ENCODE measurements at places on chromosomes 16 and 17.
A peak's percentile ranks its signal among the peaks of the same experiment; 100 is the strongest.

DNA sequence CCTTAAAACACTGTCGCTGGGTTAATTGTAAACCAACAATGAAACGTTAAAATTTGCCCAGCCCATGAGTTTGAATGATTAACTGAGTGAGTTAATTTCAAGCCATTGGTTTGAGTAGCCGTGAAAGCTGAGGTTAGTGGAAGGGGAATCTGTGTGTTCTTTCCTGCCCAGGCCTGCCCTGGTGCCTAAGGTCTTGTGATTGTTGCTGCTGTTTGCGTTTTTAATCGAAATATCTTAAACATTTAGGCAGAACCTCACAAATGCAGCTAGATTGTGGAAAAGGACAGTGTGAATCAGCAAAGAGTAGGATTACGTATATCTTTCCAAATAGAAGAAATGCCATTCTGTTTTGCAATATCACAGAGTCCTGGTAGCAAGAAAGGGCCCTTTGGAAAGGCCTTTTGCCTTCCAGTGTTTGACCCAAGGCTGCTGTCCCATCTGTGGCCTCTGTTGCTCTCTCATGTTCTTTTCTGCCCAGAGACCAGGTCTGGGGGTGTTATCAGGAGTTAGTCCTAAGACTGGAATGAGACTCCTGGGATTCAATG is 113.8 kb downstream of the MSI2 start:
- no peak for DNase-seq

DNA sequence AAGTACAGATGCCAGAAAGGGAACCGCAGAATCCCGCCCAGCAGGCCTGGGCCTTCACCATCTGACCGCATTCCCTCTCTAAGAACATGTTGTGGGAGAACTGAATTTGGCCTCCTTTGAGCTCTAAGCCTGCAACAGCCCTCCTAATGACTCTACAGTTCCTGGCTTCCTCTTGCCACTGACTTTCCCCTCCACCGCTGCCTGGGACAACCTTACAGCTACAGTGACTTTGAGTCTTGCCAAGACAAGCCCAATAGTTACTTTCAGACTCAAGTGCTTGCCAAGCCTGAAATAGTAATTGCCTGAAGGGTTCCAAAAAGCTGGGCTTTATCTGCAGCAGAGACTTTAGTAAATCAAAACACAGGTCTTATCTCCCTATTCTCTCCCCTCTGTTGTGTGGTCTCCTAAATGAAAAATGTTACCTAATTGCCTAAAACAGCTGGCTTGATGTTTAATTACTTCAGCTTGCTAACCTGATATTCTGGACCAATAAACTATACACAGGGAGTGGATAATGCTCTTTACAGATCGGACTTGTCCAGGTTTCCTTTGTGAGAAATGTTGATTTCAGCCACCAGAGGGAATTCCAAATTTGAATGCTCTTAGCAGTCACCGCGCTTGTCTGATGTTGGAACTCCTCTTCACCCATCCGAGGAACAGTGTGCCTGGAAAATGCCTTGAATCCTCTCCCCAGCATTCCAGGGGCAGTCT is 85.1 kb upstream of the TBX2 start:
- DNase-seq: no peak

- DNase-seq: no peak
Measured at GRCh38 chr16:78458588-78458987, 359.1 kb downstream of the WWOX start.

DNA sequence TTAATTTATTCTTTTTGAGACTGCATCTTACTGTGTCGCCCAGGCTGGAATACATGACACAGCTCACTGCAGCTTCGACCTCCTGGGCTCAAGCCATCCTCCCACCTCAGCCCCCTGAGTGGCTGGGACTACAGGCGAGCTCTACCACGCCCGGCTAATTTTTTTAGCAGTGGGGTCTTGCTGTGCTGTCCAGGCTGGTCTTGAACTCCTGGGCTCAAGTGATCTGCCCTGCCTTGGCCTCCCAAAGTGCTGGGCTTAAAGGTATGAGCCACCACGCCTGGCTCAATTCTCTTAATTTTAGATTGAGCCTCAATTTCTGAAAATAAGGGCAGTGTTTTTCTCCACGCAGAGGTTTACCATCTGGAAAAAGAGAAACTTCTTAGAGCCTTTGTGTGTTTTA is 41.1 kb downstream of the ZNF750 start:
- no peak for DNase-seq

- DNase-seq: no peak
Measured at GRCh38 chr17:66438101-66438500, 135.7 kb downstream of the PRKCA start.

- no peak for DNase-seq
Measured at GRCh38 chr16:52568983-52569690, 22.2 kb upstream of the TOX3 start.

DNA sequence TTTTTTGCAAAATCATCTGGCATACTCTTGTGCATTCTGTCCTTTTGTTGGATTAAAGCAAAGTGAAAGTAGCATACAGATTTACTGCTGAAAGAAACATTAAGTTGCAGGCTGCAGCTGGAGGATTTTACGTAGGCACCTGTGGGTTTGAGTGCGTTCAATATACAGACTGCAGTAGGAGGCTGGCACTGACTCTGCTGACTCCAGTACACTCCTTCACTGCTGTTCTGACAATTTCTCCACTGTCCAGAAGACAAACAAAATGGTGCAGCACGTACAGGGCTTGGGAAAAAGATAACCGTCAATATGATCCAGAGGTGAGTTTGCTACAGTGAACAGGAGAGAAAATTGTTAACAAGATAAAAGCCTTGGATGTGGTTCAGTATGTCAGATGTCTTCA is 73.3 kb downstream of the TANC2 start:
- no peak for DNase-seq

DNA sequence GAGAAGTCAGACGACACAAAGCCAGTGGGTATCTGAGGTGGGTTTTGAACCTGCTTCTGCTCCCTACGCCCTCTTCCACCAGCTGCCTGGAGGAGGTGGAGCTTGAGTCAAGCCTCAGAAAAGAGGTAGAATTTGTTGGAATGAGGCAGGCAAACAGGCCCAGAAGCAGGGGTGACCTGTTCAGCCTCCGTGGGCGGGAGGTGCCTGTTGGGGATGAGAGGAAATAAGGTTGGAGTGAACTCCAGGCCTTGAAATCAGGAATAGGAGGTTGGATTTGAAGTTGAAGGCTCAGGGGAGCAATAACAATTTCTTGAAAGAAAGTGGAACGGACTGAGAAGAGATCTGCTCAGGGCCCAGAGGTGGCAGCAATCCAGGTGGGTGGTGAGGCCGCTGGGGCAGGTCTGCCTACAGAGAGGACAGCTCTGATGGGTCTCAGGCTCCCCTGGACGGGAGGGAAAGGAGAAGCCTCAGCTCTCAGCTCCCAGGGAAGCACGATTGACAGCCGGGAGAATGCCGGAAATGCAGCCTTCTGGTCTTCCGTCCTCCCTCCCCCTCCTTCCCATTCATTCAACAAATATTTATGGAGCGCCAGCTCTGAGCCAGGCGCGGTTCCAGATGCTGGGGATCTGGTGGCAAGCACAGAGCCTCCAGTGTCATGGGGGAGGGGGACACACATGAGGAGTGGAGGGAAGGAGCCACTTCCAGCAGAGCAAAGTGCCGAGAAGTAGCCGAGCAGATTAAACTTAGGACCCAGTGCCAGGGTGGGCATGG is 61.9 kb upstream of the CIBAR2 start:
- DNase-seq: no peak

DNA sequence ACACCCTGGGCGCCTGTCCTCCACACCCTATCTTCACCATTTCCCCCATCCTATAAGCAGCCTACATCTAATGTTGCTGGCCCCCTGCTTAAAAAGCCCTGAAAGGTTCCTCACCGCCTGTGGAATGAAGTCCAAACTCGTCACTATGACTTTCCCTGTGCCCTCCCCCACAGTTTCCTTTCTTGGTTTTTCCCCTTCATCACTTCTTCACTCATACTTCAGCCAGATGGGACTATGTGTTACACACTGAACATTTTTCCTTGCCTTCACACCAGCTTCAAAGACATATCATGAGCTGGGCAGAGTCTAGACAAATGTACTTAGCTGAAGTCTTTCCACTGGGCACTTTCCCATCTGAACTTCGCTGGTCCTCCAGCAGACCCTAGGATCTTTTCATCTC is 1.5 kb upstream of the MARCHF10 start:
- no peak for DNase-seq

- no peak for DNase-seq
Measured at GRCh38 chr17:55002458-55002857, 33.9 kb downstream of the STXBP4 start.

GRCh38 chr16:78127130-78127529 is 27.7 kb downstream of the WWOX start:
- no peak for DNase-seq

GRCh38 chr16:5789033-5789432 is 691.4 kb upstream of the EEF2KMT start:
- DNase-seq: no peak

- DNase-seq: no peak
Measured at GRCh38 chr17:41655611-41656111, 31.3 kb upstream of the KRT17 start.

- no peak for DNase-seq
Measured at GRCh38 chr16:1101573-1102332, 5.7 kb upstream of the C1QTNF8 start.

DNA sequence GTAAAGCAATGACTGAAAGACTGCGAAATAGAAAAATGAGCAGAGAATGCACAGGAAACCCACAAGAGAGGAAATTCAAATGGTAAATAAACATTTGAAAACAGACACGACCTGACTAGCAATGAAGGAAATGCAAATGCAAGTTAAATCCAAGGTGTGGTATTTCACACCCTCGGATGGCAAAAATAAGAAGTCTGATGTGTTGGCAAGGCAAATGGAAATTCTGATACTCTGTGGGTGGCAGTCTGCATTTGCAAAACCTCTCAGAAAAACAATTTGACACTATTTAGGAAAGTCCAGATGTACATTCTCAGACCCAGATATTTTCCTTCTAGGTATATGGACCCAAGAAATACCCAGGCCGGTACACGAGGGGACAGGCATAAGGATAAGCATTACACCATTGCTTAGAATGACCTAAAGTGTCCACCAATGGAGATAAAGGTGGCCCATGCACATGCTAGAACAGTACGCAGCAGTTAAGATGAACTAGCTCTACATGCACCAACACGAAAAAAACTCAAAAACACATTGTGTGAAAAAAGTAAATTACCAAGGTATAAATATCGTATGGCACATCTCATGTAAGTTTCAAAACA is 116.7 kb downstream of the GAS7 start:
- DNase-seq: no peak

GRCh38 chr17:32903774-32904673 is 23.9 kb upstream of the TMEM98 start:
- no peak for DNase-seq

- DNase-seq: no peak
Measured at GRCh38 chr17:2937331-2938003, 125.9 kb downstream of the OR1D5 start.

DNA sequence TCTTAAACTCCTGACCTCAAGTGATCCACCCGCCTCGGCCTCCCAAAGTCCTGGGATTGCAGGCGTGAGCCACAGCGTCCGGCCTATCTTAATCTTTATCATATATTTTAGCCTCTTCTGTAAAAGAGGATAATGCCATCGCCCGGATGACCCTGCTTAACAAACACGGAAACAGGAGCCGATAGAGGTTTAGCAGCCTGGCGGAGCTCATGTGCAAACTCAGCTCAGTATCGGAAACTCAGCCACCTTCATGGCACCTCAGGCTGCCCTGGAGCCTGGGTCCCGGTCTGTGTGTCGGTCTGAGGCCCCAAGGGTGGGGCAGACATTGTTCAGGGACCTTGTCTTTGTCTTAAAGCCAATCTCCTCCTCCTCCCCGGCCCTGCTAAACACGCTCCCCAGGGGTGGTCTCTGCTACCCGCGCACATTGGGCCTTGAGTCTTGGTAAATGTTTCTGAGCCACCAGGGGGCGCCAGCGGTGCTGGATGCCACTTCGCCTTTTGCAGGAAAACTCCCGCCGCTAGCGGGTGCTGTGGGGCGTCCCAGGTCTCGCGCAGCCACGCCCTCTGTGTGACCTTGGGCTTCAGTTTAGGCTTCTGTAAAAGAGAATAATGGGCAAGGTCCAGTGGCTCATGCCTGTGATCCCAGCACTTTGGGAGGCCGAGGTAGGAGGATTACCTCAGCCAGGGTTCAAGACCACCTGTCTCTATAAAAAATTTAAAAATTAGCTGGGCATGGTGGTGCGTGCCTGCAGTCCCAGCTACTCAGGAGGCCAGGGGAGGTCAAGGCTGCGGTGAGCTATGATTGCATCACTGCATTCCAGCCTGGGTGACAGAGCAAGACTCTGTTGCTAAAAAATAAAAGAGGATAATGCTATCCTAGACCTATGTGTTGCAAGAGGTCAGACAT is 2.7 kb downstream of the CETP start:
- peak; percentile 97 for DNase-seq

- DNase-seq: no peak
Measured at GRCh38 chr17:6110088-6110487, 39.9 kb downstream of the WSCD1 start.

DNA sequence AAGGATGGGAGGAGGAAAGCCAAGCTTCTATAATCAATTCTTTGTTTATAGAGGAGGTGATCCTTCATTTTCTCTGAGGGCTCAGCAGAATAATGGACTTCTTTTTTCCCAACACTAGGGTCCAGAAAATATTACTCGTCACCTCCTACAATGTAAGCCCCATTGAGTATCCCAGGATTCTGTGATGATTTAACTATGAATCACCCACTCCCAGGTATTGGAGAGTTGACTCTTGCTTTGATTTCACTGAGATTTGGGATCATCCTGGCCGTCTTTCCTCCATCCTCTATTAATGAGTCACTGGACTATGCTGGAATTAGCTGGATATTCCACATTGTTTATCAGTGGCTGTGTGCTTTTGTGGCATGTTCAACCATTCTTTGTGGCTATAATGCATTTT is 452.0 kb downstream of the NPIPA7 start:
- DNase-seq: no peak

DNA sequence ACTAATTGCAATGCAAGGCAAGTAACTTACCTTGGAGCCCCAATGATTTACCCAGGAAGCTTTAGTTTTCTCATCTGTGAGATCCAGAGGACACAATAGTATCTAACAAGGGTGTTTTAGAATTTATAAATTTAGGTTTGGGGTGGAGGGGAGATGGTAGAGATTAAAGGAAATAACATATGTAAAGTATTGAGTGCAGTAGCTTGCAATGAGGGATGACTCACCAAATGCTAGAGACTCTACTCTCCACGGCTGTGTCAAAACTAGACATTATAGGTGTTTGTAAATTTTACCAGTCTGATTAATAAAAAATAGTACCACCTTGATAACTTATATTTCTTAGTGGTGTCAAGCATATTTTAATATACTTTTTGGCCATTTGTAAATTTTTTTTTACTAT is 3.7 kb upstream of the ABCA9 start:
- no peak for DNase-seq

DNA sequence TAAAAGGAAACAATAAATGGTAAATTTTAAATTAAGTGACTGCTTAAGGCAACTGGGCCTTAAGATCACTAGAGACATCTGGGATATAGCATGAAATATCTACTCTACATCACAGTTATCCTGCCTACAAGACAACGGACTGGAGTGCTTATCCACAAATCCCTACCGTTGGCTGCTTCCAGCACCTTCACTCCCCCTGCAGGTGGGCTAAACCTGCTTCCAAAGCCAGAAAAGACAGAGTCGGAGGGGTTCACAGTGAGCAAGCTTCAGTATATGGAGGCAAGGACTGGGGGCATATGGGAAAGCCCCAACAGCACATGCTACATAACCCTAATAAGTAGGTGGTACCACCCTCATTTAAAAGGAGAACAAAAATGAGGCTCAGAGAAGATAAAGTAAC is 45.3 kb downstream of the GRIN2A start:
- DNase-seq: no peak
